ENCODE measurements at places on chromosomes 13 and 19.
A peak's percentile ranks its signal among the peaks of the same experiment; 100 is the strongest.

DNA sequence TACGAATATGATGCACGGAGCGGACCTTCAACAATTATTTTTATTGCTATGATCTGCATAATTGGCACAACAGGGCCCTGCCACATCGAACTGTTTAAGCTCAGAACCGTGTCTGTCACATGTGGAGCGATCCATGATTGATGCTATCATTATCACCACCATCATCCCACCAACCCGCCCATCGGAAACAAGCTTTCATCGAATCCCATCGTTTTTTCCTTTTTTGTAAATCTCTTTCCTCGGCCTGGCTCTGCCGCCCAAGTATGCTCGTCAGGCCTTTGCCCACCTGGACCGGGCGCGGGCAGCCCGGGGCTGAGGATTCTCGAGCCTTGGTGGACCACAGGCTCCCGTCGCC lies 533 bp upstream of the DCAF15 start:
- no peak for DNase-seq

DNA sequence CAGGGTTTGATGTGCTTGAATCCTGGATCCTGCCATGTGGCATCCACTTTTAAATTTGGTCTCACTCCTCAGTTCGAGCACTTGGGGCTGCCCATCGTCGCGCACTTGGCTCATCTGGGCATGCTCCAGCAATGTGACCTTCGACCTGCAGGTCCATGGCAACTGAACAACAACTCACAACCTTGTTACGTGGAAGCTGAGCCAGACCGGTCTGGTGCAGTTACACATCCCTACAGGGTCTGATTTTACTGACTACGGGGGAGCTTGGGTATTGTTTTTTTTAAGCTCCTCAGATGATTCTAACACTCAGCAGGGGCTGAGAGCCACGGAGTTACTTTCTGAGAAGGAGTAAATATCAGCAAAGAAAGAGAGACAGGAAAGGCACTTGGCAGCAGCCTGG lies 769.6 kb downstream of the UQCRFS1 start:
- DNase-seq, result no peak

- DNase-seq, result no peak
Measured at GRCh38 chr13:62760724-62761123, 1345.1 kb upstream of the PCDH20 start.

- no peak for DNase-seq
Measured at GRCh38 chr19:1101337-1101698, 2.5 kb upstream of the GPX4 start.

DNA sequence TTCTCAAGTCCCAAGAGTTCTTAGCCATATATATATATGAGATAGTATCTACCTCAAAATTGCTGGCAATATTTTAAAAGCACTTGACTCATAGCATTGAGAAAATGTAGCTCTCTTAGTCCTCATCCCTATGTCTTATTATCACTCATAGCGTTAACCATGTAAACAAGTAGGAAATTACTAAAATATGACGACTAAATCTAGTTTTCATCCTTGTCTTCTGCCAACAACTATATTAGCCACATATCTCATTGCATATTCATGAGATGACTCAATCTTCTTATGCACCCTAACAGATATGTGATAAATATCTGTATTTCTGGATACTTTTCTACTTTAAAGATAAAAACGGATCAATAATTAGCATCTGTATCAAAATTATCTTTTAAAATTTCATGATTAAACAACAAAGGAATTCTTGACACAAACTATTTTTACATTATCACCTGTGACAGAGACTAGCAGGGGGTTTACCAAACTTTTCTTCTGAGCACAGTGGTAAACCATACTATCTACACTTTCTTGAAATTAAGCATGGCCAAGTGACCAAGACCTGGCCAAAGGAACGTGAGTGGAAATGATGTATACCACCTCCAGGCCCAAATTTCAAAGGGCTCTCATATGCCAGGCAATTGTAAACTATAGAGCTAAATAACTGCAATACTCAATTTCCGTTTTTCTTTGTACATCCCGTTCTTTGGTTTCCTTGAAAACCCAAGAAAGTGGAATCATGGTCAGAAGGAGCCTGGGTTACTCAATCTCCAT lies 45.7 kb downstream of the ZC3H13 start:
- no peak for DNase-seq

- no peak for DNase-seq
Measured at GRCh38 chr13:42740753-42741152, 40.6 kb upstream of the FAM216B start.

GRCh38 chr19:7729211-7729610 lies 2.7 kb downstream of the CLEC4G start:
- no peak for DNase-seq

DNA sequence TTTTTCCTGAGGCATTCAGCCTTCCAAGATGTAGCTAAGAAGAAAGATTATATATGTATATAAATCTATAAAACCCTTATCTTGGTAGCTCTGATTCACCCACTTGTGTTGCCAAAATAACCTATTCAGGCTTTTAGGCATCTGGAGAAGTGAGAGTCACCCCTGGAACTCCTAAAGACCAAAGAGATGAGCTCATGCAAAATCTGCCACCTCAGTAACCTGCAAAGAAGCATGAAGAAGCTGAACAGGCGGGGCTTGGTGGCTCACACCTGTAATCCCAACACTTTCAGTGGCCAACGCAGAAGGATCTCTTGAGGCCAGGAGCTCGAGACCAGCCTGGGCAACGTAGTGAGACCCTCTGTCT lies 393.7 kb downstream of the FOXO1 start:
- DNase-seq, result no peak

DNA sequence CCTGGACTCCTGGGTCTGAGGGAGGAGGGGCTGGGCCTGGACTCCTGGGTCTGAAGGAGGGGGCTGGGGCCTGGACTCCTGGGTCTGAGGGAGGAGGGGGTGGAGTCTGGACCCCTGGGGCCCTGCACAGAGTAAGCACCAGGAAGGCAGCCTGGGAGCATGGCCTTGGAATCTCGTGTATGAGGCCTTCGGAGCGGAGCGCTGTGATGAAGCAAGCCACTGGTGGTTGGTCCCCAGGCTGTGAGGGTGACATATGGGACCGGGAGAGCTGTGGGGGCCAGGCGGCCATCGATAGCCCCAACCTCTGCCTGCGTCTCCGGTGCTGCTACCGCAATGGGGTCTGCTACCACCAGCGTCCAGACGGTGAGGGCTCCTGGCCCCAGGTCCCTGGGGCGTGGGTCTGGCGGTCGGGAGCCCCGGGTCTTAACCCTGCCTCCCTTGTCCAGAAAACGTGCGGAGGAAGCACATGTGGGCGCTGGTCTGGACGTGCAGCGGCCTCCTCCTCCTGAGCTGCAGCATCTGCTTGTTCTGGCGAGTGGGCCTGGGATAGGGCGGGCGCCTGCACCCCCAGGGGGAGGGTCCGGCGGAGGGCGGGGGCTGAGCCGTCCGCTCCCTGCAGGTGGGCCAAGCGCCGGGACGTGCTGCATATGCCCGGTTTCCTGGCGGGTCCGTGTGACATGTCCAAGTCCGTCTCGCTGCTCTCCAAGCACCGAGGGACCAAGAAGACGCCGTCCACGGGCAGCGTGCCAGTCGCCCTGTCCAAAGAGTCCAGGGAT lies 918 bp downstream of the TMEM190 start:
- DNase-seq, result no peak

DNA sequence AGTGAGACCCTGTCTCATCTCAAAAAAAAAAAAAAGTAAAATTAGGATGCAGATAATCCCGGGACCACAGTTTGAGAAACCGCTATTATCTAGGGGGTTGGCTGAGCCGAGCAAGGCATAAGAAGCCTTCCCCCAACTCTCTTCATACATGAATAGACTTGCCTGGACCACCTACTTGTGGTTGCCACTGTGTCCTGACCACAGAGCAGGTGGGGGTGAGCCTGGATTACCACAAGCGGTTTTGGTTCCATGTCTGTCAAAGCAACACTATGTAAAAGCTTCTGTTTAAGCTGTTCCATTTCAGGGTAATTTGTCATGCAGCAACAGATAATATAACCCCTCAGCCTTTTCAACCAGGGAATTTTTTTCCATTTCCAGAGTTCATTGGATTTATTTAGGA lies 3.3 kb upstream of the NAPA start:
- DNase-seq, result no peak

DNA sequence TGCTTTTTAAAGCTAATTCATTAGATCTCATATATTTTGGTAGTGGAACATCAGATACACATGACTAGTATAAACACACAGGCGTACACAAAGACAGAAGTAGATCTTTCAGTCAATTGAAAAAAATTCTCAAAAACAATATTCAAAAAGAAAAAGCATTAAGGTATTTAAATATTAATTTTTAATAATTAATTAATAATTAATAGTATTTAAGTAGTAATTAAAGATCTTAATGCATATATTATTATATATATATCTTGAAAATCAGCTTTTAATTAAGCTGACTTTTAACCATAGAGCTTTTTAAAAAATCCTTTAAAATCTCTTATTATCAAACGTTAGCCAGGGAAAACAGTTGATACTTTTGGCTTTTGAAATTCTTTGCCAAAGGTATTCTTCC lies 489.4 kb upstream of the PCDH20 start:
- DNase-seq, result no peak

- no peak for DNase-seq
Measured at GRCh38 chr13:50585674-50586413, 257.6 kb downstream of the DLEU7 start.

GRCh38 chr19:27734496-27735220 lies 1478.3 kb downstream of the UQCRFS1 start:
- no peak for DNase-seq

DNA sequence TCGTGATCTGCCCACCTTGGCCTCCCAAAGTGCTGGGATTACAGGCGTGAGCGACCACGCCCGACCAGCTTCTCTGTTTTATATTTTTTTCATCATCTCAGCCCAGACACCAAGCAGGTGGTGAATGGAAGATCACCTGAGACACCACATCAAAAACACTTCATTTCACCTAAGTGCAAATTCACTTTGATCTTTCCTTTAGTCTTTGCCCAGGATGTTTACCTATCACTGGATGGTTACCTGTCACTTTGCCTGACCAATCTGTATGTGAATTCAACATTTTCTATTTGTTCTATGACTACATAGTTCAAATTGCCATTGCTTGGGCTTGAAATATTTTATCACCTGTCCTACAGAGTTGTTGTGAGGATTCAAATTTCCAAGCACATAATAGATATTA lies 65.7 kb downstream of the PAN3 start:
- DNase-seq, result no peak

DNA sequence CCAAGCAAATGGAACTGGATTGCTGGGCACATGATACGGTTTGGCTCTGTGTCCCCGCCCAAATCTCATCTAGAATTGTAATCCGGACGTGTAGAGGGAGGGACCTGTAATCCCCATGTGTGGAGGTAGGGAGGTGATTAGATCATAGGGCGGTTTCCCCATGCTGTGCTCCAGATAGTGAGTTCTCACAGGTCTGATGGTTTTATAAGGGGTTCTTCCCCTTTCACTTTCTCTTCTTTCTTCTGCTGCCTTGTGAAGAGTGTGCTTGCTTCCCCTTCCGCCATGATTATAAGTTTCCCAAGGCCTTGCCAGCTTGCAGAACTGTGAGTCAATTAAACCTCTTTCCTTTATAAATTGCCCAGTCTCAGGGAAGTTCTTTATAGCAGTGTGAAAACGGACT lies 32.6 kb upstream of the MTIF3 start:
- no peak for DNase-seq

DNA sequence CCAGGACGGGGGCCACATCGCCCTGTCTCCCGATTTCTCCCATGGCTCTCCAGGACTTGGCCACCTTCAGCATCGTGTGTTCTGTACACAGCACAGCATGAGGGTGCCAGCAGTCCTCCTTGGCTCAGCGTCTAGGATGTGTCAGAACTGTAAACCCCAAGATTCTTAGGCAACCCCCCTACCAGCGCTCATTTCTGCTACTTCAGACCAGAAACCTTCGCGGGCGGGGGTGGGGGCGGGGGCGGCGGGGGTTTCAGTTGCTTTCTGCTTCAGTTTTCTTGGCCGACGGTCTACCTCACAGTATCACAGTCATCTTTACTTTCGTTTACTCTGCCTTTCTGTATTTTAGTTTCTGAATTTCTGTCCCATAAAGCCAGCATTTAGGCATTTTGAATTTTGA lies 82.4 kb downstream of the GGACT start:
- no peak for DNase-seq

- no peak for DNase-seq
Measured at GRCh38 chr19:39410017-39410830, 2.2 kb upstream of the PLEKHG2 start.

DNA sequence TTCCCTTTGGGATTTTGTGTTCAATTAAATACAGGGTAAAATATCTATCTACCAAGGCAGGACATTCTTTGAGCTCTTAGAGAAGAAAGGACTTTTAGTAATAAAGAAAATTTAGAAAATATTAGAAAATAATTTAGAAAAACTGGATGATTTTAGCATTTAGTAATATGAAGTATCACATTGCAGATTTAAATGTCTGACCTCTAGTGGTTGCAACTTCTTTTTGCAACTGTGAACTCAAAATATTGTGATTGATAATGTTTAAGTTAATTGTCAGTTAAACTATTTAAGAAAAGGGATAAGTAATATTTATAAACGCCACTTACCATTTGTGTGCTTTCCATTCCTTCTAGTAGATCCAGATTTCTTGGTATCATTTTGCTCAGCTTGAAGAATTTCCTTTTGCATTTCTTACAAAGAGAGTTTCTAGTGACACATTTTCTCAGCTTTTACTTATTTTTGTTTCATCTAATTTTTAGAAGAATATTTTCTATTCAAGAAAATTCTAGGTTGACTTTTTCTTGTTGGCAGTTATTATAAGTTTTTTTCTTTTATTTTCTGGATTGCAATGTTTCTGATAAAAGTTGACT lies 10.3 kb upstream of the POSTN start:
- no peak for DNase-seq

DNA sequence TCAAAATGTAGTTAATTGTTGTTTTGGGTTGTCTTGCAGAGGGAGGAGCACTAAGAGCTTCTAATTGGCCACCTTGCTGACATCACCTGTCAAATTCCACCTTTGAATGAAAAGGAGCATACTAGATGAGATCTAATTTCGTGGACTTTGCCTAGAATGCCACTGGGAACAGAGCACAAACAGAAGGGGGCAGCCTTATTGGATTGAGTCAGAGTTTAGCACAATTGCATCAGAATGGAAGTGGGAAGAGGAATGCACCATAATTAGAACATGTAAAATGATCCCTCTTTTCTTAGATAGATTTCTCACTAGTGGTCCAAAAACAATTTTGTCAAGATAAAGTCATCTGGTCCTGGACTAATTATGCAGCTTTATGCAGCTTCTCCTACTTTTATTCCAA lies 1552.2 kb downstream of the PCDH9 start:
- peak; percentile 16 for DNase-seq

DNA sequence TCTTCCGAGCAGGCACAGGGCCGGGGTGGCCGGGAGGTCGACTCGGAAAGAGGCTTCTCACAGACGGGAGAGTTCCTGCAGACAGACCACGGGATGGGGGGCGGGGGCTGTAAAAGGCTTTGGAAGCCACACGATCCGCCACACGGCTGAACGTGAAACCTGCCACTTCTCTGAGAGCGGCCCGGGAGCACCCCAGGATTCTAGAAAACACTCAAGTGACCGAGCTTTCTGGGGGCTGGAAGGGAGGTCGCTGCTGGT lies 15.6 kb upstream of the SLC39A3 start:
- DNase-seq, result no peak

GRCh38 chr19:38908911-38909310 lies 3.1 kb downstream of the CCER2 start:
- no peak for DNase-seq

GRCh38 chr19:14015524-14016035 lies 9.5 kb upstream of the RFX1 start:
- no peak for DNase-seq

GRCh38 chr19:7505682-7506384 lies 10.1 kb upstream of the ZNF358 start:
- DNase-seq, result no peak

- DNase-seq, result no peak
Measured at GRCh38 chr13:65787082-65787481, 1443.1 kb downstream of the PCDH9 start.
